Ureter (tissue), 1 donor: ENCODE measurements at places on chromosomes 6 and 20. TPM values are rescaled to one million over a fixed set of nuclear protein-coding genes. Genes with fewer than 3 reads are reported as not detected.

The SPEF1 gene
- total RNA-seq: 0.29 TPM

The PXT1 gene
- total RNA-seq: not detected

The SPTLC3 gene
- total RNA-seq: 26.4 TPM

The HMGCLL1 gene
- total RNA-seq: 0.57 TPM

The CST5 gene
- not detected for total RNA-seq

- DNase-seq: no peak
Measured at GRCh38 chr20:35739294-35740163, 2.5 kb downstream of the RBM39 start.

- no peak for DNase-seq
Measured at GRCh38 chr6:159594106-159594749, 98.8 kb downstream of the SOD2 start.

DNA sequence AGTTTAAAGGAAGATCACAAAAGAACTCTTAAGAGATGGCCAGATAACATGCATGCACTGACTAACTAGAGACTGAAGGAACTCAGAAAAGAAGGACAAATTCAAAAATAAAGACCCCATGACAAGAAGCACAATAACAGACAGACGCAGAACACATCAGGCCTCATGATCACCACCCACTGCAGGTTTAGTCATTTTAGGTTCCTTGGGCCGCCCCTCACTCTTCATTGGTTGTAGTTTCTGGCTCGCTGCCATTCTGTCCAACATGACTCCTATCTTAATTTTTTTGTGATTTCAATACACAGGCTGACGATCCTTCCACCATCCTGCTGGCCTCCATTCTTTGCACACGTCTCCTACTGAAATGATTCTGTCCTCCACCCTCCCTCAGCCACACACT lies 21.6 kb downstream of the STX7 start:
- no peak for DNase-seq

GRCh38 chr6:75946146-75946831 lies 126.2 kb downstream of the IMPG1 start:
- DNase-seq: no peak
